GM10248 (cell line): ENCODE measurements at places on chromosomes 1 and 21.

DNA sequence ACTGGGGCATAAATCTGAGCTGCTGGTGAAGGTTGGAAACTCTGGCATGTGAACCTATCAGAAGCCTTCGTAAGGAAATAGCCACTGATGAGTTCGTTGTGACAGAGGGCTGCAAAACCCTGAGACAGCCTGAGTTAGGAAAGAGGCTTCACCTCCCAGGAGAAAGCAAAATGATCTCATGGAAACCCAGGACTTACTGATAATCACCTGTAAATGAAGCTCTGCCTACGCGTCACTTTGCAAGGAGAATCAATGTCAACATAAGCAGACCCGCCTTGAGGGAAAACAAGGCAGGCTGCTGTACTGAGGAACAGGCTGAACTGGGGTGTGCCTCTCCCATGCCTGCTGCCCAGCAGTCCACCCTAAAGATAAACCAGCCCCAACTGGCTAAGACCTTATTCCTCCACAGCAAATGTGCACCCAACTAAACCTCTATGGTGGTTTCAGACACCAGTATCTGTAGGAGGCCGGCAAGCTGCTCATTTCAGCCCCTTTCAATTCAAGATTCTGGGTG is 46.8 kb upstream of the SLC44A3 start:
- no peak for DNase-seq

DNA sequence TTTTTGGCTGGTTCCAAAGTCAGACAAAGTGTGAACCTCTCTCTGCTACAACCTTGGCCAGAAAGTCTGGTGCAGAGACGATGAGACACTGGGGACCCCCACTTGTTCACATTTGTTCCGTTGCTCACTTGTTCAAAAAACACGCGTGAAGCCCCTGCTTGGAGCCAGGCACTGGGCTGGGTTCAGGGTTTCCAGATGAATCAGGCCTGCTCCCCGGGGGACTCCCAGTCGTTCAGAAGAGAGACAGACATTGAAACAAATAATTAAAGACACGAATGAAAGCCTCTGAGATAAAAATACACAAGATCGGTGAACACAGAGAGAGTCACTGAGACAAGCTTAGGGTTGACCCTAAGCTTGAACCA is 101.5 kb upstream of the RUNX3 start:
- peak; percentile 60 for DNase-seq

- no peak for DNase-seq
These were observed 32.3 kb downstream of the TENT5C start for GRCh38 chr1:117638141-117638540.

- DNase-seq, result no peak
These were observed 95.3 kb upstream of the ACTRT2 start for GRCh38 chr1:2925918-2926317.

GRCh38 chr1:28983509-28984310 is 69.3 kb downstream of the EPB41 start:
- DNase-seq, result no peak

DNA sequence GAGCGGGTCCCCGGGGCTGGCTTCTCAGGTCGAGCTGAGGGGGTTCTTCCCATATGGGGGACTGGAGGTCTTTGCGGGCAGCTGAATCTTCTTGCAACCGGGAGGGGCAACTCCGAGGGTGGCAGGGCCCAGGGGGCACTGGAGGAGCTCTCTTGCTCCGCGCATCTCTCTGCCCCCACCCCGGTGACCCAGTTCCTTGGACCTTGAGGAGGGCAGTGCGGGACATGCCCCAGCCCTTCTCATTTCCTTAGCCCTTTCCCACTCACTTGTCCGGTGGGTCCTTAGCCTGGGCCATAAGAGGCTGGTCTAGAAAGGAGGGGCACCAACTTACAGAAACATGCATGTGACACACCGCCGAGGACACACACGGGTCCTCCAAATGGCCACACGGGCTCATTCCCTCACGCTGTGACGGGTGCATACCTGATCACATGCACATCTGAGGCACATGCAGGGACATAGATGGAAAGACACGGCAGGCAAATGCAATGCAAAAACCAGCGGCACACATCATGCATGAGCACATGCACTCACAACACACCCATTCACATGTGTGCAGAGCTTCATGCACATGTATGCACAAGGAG is 630 bp downstream of the HPCA start:
- no peak for DNase-seq

- no peak for DNase-seq
These were observed 24.8 kb upstream of the GBP6 start for GRCh38 chr1:89339039-89339438.

GRCh38 chr1:207282496-207283380 is 38.7 kb upstream of the CD55 start:
- DNase-seq, result no peak

- peak; percentile 41 for DNase-seq
These were observed 15.3 kb downstream of the CD55 start for GRCh38 chr1:207336559-207337467.

- no peak for DNase-seq
These were observed 27.5 kb upstream of the CD1D start for GRCh38 chr1:158153179-158153578.

DNA sequence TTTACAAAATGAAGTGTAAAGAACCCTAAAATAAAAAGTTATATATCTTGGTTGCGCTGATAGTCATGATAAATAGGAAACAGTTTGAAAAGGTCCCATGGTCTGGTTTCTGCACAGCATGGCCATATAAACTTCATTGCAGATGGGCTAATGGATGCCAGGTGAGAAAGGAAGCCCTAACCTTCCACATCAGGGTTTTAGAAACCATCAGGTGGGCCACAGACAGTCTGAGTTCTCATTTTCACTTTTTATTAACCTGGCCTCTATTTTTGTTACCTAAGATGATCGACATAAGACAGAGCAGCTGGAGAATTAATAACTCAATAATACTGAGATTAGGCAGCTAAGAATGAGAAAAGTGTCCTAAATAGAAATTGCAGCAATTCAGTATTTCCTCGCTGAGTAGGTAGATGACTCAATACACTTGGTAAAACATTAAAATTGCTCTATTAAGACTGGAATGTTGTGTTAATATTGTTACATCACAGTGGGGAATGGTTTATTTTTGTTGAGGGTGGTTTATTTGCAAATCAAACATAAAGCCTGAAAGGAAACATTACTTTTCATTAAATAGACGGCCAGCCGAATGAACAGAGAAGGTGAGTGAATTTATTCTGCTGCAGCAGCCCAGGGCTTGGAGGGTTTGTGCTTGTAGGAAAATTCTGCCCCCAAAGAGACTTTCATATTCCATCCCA is 21.1 kb downstream of the C1orf21 start:
- no peak for DNase-seq

DNA sequence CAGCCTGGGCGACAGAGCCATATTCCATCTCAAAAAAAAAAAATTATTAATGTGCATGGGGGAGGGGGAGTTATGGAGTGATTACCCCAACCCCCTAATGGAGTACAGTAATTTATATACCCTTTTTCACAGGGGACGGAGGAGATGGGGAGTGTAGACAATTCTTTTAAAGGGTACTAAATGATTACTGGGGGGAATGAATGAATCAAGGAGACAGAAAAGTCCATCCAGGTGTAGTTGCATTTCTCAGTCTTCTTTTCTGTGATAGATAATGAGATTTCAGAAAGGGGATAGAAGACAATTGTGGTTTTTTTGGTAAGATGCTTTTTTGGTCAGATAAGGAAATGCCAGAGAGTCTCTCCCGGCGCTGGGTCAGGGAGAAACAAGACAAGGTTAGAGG is 13.0 kb downstream of the OSBPL9 start:
- no peak for DNase-seq

GRCh38 chr1:151210830-151211229 is 12.5 kb downstream of the PIP5K1A start:
- no peak for DNase-seq

GRCh38 chr21:34132926-34133325 is 59.5 kb downstream of the MRPS6 start:
- DNase-seq, result no peak

DNA sequence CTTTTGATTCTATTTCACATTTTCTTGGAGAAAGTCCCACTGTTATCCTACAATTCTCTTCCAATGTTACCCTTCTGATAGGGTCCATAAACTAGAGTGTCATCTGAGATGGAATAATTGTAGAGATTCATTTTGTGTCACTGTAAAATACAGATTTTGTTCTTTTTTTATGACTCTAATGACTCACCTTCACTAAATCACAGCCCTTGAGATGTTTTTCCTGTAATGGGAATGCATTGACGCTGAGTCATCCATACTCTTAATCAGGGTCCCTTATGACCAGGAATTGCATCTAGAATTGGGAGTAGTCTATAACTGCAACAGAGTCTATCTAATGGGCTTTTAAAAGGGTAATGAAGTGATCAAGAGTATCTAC is 315.5 kb downstream of the TGFB2 start:
- DNase-seq, result no peak
